ENCODE measurements at places on chromosomes 1 and 21. TPM values are rescaled to one million over a fixed set of nuclear protein-coding genes. Genes with fewer than 3 reads are reported as not detected.

GRCh38 chr1:229672246-229672645, 46.2 kb downstream of the URB2 start:
- no peak for DNase-seq

Gene GBP4
- total RNA-seq, result 0.14 TPM

Gene GCSAML
- not detected for total RNA-seq

Gene CFAP74
- 0.07 TPM for total RNA-seq

DNA sequence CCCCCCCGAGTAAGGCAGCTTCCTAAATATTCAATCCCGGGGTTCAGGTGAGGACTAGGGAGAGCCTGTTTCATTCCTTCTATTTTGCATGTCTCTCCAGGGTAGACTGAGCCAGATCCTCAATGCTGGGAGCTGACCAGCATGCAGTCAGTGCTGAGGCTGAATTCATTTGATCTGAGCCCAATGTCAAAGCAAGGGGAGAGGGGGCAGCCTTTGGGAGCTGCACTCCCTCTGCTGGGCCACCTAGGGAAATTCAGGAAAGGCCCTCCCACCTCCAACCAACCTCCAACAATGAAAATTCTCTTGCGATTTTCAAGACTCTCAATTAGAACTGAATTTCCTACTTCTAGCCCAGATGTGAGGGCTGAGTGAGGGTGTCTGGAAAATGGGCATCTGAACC, 371.2 kb downstream of the NPHP4 start:
- DNase-seq, result peak; percentile 12

DNA sequence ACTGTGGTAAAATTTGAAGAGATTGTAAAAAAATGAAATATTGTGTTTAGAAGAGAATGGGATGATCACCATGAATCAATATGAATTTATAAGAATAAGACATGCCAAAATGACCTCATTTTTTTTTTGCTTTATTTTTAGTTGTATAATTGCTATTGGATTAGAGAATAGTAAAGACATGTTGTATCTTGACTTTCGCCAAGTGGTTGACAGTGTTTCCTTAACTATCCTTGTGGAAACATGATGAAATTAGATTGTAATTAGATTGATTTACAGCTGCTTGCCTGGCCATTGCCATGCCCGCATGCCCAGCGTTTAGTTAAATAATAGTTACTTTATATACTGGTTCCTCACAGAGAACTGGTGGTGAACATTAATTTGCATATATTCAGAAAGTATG, 154.9 kb downstream of the MAGI3 start:
- peak; percentile 53 for DNase-seq

- DNase-seq, result no peak
Observed at GRCh38 chr1:198185759-198186158, 29.0 kb downstream of the NEK7 start.

DNA sequence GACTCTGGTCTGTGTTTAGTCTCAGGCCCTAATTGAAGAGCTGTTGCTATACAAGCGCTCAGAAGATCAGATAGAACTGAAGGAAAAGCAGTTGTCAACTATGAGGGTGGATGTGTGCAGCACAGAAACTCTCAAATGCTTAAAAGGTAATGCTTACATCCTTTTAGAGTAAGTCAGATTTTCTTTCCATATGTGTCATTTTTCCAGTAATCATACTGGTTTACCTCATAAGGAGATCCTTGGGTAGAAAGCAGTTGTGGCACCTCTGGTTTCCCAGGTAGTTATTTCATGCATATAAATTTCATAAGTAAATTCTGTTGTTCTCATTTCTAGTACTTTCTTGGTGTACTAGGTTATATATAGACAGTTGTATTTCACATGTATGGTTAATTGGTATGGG, 43.0 kb upstream of the TARS2 start:
- no peak for DNase-seq

Gene SLAMF9
- total RNA-seq, result 0.44 TPM

DNA sequence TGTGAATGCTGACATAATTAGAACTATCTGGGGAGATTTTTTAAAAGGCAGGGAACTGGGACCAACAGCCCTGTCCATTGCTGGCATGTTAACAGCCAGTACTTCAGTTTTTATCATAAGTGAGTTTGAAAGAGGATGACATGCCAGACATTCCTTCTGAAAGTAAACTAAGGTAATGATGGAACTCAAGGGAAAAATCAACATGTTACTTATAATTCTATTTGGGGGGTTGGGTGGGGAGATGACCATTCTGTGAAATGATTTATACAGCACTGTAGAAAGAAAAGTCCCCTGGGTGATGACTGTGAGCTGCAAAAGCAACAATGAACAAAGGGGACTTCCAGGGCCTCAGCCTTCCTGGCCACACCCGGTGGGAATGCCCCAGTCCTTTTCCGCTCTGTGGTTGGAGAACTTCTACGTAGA, 5.4 kb upstream of the LAMC2 start:
- DNase-seq, result peak; percentile 95

DNA sequence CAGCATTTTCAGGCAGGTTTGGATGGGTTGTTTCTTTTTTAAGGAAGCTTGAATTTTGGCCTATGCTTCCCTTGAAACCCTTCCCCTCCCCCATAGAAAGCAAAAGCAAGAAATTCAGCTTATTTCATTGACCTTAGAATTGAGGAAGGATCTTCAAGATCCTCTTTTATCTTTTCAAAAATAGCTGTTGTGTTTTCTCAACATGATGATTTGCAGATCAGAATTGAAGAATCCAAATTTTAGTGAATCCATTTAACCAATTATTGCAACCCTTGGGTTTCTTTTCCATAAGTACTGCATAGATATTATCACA, 73.7 kb downstream of the LRRC8C start:
- no peak for DNase-seq

DNA sequence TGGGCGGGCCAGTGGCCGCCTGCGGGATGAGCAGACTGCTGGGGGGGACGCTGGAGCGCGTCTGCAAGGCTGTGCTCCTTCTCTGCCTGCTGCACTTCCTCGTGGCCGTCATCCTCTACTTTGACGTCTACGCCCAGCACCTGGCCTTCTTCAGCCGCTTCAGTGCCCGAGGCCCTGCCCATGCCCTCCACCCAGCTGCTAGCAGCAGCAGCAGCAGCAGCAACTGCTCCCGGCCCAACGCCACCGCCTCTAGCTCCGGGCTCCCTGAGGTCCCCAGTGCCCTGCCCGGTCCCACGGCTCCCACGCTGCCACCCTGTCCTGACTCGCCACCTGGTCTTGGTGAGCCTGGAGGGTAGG, 2.1 kb downstream of the B4GALT2 start:
- no peak for DNase-seq

Gene ADAMTS5
- not detected for total RNA-seq

- no peak for DNase-seq
Observed at GRCh38 chr1:15115542-15116330, 37.8 kb upstream of the TMEM51 start.

All from foreskin keratinocyte (primary cell).